Fibroblast of skin of right quadriceps (primary cell): ENCODE measurements at places on chromosomes 11 and 22.

DNA sequence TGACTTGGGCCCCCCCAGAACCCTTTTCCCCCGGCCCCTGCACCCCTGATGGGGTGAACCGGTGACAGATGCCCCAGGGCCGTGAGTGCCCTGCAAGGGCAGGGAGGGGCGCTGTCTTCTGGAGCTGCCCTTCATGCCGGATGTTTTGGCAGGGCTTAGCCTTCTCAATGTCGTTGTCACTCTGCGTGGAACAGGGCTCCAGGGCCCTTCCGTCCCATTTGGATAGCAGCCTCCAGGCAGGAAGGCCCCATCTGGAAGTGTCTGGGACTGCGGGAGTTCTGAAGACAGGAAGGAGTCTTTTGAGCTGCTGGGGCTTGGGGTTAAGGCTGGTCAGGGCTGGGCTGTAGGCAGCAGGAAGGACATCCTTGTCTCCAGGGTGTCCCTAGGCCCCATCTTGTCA, 4.6 kb downstream of the FRMD8 start:
- DNase-seq = no peak

DNA sequence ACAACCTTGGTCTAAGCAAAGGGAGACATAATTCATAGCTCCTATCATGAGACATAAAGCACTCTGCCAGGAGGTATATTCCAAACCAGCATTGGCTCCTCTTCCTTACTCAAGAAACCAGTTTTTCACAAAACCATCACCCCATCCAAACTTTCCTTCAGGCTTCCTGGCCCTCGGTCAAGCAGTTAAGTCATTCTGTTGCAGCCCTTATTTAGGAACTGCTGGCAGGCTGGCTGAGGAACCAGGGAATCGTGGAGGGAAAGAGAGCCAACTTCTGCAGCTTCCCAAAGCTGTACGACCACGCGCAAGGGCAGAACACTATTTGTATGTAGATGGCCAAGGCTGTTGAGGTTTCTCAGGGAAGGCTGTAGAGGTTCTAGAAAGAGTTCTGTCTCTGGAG, 680 bp downstream of the IFT46 start:
- peak; percentile 7 for DNase-seq

GRCh38 chr11:126268361-126268707, 361 bp downstream of the SRPRA start:
- DNase-seq = no peak

DNA sequence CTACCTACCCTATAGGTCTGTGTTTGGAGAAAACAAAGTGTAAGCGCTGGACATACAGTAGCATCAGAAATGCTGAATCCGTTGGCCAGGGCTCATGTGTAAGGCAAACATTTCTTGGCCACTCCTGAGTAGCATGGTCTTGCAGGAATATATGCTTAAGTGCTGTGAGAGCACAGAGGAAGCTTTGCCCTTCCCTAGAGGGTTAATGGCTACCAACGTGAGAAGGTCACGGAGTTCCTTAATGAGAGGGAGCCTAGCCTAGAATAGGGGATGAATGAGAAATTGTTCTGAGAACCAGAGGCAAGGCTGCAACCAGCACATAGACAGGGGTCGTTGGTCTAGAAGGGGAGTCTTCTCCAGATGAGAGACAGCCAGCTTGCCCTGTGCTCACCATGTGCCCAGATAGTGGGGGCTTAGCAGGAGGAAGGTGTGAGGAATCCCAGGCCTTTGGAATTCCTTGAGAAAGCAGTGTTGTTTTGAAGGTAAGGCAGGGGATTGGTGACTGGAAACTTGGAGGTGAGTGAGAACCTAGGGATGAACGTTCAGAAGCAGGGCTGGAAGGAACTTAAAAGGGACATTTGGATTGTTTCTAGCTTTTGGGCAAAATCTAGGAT, 29.5 kb downstream of the RCOR2 start:
- DNase-seq = no peak

- DNase-seq = no peak
Measured at GRCh38 chr22:30272781-30273601, 6.3 kb upstream of the OSM start.

DNA sequence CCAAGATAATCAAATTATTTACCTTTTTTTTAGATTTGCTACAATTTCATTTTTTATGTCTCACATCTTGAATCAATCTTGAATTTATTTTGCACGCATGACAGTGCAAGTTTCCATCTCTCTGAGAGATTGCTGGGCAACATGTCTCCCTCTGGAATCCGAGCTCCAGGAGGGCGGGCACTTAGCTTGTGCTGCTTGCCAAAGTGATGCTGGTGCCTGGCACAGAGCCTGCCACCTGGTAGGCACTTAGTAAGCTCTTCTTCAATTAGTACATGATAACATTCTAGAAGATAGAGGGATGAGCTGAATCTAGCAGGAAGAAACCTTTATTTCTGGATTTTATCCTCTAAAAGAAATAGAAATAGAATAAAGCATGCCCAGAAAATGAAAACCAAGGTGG, 27.5 kb upstream of the OR9I1 start:
- DNase-seq = no peak

DNA sequence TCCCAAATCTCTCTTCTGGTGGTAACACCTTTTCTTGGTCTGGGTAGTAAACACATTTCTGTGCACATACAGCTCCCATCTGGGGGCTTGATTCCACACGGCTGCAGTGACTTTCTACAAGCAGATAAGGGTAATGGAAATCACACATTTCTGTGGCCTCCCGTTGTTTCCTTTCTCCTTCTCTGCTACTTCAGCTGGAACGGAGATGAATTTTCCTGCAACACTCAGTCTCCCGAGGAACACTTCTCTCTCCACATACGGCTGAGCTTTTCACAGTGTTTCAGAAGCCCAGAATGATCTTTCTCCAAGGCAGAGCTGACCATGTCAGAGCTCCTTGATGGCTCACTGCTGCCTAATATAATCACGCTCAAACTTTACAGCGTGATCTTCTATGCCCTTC, 364.3 kb upstream of the NARS2 start:
- DNase-seq = no peak

GRCh38 chr11:24531528-24531927, 34.7 kb downstream of the LUZP2 start:
- DNase-seq = peak; percentile 56
